ENCODE measurements at places on chromosomes 1 and 21.

DNA sequence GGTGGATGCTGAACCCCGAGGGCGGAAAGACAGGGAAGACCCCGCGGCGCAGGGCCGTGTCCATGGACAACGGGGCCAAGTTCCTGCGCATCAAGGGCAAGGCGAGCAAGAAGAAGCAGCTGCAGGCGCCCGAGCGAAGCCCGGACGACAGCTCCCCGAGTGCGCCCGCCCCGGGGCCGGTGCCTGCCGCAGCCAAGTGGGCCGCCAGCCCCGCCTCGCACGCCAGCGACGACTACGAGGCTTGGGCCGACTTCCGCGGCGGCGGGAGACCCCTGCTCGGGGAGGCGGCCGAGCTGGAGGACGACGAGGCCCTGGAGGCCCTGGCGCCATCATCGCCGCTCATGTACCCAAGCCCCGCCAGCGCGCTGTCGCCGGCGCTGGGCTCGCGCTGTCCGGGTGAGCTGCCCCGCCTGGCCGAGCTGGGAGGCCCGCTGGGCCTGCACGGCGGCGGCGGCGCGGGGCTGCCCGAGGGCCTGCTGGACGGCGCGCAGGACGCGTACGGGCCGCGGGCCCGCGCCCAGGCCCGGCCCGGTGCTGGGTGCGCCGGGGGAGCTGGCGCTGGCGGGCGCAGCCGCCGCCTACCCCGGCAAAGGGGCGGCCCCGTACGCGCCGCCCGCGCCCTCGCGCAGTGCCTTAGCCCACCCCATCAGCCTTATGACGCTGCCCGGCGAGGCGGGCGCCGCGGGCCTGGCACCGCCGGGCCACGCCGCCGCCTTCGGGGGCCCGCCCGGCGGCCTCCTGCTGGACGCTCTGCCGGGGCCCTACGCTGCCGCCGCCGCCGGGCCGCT lies 20.7 kb downstream of the FOXO6 start:
- DNase-seq = peak; percentile 49

GRCh38 chr1:35367914-35368313 lies 99.4 kb downstream of the ZMYM4 start:
- DNase-seq = no peak

DNA sequence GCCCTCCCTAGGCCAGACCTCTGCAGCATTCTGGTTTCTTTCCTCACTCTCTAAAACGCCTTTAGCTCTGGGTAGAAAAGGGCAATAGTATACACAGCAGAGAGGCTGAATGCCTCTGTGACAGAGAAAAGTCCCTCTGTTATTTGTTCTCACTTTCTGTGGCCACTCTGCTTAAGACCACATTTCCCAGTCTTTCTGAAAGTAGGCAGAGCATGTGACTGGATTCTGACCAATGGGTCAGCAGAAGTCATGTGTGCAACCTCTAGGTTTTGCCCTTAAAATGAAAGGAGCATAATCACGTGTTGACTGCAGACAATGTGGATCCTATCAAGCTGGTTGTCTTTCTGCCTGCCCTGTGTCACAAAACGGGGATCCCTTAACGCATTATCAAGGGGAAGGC lies 79.7 kb upstream of the MARK1 start:
- DNase-seq = no peak

GRCh38 chr1:48499211-48499735 lies 27.3 kb upstream of the SPATA6 start:
- DNase-seq = no peak

GRCh38 chr1:9823693-9823942 lies 147 bp downstream of the CLSTN1 start:
- DNase-seq = no peak

- no peak for DNase-seq
Observed at GRCh38 chr1:66035616-66036245, 243.0 kb downstream of the PDE4B start.

GRCh38 chr1:186983327-186983726 lies 154.6 kb downstream of the PLA2G4A start:
- no peak for DNase-seq
